ENCODE measurements at places on chromosomes 13 and 19.

- no peak for DNase-seq
Observed at GRCh38 chr13:45229172-45229571, 28.3 kb upstream of the KCTD4 start.

DNA sequence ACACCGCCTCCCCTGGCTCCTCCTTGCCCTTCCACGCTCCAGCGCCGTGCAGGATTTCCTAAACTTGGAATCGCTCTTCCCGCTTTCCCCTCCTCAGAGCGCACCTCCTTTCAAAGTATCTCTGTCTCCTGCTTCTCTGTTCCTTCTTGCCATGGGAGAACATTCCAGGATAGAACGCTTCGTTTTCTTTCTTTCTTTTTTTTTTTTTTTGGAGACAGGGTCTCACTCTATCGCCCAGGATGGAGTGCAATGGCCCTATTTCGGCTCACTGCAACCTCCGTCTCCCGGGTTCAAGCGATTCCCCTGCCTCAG, 574 bp upstream of the XPO4 start:
- DNase-seq = no peak

DNA sequence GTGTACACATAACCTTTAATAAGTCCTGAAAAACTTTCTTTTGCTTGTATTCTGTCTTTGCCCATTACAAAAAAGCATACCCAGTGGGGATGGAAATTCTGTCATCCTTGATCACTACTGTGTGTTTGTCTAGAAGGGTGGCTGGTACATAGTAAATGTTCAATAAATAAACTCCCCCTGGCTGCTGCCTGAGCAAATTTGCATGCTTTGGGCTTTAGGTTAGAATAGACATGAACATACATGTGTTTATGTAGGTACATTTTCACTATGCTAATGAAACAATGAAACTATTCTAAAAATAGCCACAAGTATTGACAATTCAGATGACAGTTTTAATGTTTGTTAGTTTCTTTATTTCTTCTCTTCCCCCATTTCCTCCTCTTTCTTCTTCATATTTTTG, 36.1 kb downstream of the TNFSF13B start:
- no peak for DNase-seq

- DNase-seq = no peak
Observed at GRCh38 chr13:113539822-113540221, 44.7 kb upstream of the TFDP1 start.

DNA sequence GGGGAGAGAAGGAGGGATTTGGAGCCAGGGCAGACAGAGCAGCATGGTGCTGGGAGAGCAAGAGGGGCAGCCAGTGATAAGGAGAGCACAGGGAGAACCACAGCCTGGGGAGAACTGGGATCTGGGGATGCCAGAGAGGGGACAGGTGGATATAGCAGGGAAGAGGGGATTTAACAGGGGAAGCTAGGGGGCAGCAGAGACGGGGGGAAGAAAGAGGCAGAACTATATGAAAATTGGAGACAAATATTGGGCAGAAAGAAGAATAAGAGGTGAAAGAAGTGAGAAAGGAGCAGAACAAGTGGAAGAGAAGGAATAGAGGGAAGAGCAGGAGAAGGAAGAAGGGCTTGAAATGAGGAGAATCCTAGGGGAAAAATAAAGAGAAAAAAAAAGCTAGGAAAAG, 6.5 kb upstream of the ZNF528 start:
- DNase-seq = no peak

DNA sequence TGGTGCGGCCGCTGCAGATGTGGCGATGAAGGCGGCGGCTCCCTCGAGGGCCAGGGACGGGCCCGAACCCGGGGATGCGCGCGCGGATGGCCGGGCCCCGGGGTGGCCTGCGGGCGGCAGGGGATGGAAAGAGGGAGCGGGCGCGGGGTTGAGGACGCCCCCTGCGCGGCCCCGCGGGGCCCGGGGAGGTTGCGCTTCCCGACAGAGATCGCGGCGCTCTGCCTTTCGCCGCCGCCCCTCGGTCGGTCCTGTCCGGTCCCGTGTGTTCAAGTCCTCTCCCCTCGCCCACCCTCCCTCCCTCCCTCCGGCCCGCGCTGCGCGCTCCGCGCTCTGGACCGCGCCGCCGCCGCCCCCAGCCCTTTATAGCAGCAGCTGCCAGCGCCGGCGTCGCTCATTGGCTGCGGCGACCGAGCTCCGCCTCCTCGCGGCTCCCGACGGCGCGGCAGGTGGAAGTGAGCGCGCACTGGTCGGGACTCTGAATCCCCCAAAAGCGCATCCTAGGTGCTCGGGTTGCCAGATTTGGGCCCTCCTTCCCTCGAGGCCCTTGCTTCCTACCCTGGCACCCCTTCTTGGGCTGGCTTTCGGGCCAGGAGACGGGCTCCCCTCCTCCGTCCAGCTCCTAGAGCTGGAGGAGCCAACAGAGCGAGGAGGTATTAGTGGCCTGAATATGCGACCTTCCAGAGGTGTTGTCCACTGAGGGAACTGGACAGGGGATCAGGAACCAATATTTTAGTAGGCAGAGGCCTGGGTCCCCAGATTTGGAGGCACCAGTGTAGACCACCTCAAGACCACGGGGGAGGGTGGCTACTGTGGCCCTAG, at the start of gene ELAVL3:
ELAVL3 (minus strand) TSS at position 332 of the 819 bp plus-strand sequence. CDS start 438 bp downstream, outside the sequence.
- DNase-seq = no peak

DNA sequence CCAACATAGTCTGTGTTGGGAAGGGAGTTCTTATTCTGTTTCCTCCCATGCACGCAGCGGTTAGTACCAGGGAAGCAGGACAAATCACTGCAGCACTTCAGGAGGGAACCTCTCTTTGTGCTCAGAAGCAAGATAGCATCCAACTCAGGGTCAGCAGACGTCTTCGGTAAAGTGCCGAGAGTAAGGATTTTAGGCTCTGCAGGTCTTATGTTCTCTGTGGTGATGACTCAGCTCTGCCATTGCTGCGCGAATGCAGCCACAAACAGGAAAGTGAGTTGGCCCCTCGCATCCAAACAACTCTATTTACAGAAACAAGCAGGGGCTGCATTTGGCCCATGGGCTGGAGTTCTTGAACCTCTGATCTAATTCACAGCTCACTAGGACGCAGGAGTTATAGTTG, 122.1 kb upstream of the SPATA13 start:
- peak; percentile 31 for DNase-seq
